T-helper 1 cell (primary cell): ENCODE measurements at places on chromosomes 4 and X.

- no peak for DNase-seq
These were observed 2.2 kb upstream of the C4orf36 start for GRCh38 chr4:86894455-86894854.

DNA sequence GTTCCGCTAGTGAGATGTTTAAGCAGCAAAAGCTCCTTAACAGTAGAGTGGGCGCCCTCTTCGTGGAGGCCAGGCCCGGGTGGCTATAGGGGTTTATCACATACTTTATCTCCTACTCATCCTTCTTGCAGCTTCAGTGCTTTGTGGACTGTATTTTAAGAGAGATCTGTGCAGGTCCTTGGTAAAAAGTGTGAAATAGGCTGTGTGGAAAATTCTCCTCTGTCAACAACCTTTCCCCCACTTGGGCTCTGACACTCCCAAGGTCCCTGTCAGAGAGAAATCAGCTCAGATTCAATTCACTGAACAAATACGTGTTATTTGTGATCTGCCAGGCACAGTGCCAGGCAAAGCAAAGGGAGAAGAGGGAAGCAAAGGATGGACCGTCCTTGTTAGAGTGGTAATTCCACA, 214.3 kb upstream of the PPARGC1A start:
- no peak for DNase-seq

- DNase-seq: no peak
These were observed 166.8 kb upstream of the MAMLD1 start for GRCh38 chrX:150196285-150196684.

DNA sequence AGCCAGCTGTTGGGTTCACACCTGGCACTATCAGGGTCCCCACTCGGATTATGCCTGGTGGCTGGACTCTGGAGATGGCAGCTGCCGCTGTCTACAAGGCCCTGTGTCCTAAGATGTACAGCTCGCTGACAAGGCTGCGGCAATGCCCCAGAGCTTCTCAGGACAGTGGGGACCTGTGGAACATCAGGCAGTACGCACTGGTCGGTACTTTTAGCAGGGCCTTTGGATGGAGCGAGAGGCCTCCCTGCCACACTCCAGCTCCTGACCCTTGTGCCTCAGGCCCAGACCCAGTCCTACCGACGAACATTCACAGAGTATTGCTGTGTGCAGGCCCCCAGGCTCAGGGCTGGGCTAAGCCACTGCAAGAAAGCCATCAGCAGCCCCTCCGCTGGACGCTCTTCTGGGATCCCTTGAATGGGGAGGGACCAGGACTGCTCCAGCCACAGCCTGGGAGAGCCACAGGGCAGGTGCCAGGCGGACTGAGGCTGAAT, 45.7 kb upstream of the HMX1 start:
- DNase-seq: no peak

DNA sequence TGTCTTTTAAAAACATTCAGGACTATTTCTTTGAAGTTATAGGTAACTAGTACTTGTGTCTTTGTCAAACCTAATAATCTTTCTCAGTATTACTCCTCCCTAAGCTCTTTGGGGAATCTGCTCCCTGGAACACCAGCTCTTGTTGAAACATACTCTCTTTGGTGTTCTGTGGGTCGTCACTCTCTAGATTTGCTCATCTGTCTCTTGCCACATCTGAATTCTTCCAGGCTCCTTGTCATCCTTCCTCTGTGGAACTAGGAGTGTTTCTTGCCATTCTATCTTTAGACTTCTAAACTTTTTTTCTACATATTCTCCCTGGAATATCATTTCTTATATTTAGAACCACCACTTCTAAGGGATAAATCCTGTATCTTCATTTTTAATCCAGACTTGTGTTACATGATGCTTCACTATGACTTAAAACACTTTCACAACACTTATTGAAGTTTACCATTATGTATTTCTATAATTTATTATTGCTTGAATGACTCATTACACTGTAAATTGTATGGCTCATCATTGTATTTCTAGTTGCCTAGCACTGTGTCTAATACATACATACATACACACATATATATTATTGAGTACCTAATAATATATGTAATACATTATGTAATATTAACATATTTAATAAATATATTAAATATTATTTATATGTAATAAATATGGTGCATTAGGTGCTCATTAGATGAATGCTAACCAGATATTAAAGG, 186.1 kb downstream of the TMA16 start:
- no peak for DNase-seq

DNA sequence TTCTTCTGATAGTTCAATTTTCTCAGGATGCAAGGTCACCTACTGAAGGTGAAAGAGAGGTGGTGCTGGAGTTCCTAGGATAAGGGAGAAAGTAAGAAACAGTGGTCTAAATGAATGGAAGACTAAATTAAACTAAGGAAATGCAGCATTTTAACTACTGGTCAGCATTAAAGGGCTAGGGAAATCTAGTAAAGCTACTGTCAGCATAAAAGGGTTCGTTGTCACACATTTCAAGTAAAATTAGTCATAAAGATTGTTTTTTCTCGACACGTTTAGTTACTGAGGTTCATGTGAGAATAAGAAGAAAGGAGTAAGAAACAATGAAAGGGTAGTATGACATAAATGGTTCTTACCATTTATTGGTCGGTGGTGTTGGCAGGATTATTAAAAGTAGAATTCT, 40.0 kb upstream of the COX18 start:
- no peak for DNase-seq

DNA sequence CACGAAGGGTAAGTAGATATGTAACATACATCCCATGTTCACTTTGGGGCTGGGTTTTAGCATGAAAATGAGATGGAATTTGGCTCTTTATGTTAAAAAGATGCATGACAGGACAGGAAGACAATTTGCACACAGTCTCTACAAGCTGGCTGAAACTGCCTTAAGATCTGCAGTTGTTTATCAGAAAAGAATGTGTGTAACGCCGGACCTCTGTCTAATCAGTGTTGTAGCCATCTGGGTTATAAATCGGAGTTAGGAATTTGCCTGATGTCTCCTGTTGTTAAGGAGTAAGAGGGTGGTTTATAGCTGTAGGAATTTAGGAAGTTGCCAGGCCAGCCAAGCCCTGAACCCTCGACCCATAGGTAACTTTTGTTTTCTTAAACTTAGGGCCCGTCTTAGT, 562.9 kb upstream of the FAT1 start:
- DNase-seq: no peak

DNA sequence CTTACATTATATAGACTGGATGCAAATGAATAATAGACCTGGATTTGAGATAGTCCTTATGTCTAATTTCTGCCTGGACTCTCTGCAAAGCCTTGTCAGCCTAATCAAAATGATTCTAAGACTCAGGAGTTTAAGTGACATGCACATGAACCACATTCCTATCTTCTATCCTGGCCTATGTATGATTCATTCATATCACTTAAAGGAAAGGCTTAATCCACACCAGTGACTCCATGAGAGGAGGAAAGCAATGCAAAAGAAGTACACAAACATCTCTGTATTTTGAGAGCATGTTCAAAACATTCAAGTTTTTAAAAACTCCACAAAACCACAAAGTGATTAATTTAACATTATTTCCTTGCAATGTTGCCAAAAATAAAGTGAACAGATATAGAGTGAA, 14.6 kb downstream of the AMOT start:
- DNase-seq: no peak

GRCh38 chr4:79609817-79610216, 201.8 kb upstream of the GK2 start:
- DNase-seq: no peak
